ENCODE measurements at places on chromosomes 2 and 18. TPM values are rescaled to one million over a fixed set of nuclear protein-coding genes. Genes with fewer than 3 reads are reported as not detected.

- DNase-seq = no peak
Measured at GRCh38 chr18:3305933-3306332, 44.0 kb downstream of the MYL12B start.

Gene ARHGEF33
- total RNA-seq = 1.4 TPM

GRCh38 chr2:218708086-218708485, 2.5 kb upstream of the TTLL4 start:
- DNase-seq = no peak

- DNase-seq = no peak
Measured at GRCh38 chr2:101418460-101419095, 31.3 kb upstream of the CREG2 start.
